Eye (tissue), 1 donor: ENCODE measurements at places on chromosomes 12 and 14.

GRCh38 chr12:89490922-89491321 lies 33.7 kb downstream of the GALNT4 start:
- DNase-seq = no peak

DNA sequence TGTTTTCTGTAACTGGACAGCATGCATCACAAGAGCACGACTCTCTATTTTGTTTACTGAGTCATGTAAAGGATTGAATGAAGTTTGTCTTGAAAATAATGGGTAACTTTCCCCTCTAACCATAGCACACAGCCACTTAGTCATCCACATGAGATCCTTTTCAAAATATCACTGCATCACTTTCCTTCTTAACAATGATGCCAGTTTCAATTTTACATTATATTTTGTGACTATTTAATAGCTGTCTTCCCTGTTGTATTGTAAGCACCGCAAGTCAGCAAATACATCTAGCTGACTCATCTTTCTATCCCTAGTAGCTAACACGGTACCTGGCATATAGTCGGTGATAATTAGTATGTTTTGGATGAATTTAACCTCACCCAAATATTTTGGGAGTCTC lies 83.3 kb upstream of the PPM1H start:
- no peak for DNase-seq

GRCh38 chr12:116692605-116693004 lies 45.3 kb downstream of the SPRING1 start:
- no peak for DNase-seq

- DNase-seq = no peak
Measured at GRCh38 chr12:73815072-73815645, 722.5 kb upstream of the ATXN7L3B start.

- DNase-seq = peak; percentile 48
Measured at GRCh38 chr12:63845726-63846125, 1.2 kb downstream of the SRGAP1 start.

GRCh38 chr12:607541-608001 lies 55.7 kb downstream of the NINJ2 start:
- DNase-seq = peak; percentile 34

- DNase-seq = no peak
Measured at GRCh38 chr14:55084401-55085059, 33.1 kb downstream of the MAPK1IP1L start.

GRCh38 chr12:124030510-124030909 lies 57.5 kb downstream of the ZNF664 start:
- DNase-seq = no peak

DNA sequence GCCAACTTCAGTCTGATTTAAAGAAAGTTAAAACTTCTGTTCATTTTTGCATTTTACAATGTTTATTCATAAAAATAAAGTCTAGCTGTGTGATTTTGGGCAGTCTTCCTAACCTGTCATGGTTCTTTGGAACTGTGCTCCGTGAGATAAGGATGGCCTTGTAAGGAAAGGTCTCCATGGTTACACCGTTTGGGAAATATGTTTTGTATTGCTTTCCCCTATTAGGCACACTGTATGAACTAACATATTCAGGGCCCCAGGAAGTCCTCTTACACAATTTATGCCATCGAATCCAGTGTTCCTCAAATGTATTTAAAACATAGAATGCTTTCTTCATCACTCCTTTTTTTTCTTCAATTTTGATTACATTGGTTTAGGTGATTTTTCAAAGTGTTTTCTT lies 54.5 kb downstream of the APAF1 start:
- DNase-seq = no peak

GRCh38 chr12:75481013-75481705 lies 604 bp downstream of the GLIPR1 start:
- DNase-seq = no peak
